Glutamatergic neuron (in vitro differentiated cells): ENCODE measurements at places on chromosomes 2 and 18. TPM values are rescaled to one million over a fixed set of nuclear protein-coding genes. Genes with fewer than 3 reads are reported as not detected.
A peak's percentile ranks its signal among the peaks of the same experiment; 100 is the strongest.

DNA sequence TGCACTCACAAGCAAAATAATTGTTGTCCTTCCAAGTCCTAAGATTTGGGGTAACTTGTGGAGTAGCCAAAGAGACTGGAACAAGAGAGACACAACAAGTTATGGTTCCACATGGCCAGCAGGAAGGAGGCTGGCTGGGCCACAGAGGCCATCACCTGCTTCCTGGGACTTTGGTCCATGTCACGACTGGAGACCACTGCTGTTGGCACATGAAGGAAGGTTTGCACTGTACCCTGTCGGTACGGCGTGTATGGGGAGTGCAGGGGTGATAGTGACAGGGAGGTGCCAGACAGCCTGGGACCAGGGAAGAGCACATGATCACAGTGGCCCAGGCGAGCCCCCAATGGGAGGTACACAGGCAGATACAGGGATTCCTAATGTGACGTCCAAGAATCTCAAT, 15.5 kb downstream of the SLC66A2 start:
- peaks cover 40% of the 10 kb centered on the region for H3K36me3 ChIP-seq
- peaks cover 15% of the 10 kb centered on the region for H3K27me3 ChIP-seq
- no peak overlapping the region for H3K4me3 ChIP-seq

- H3K36me3 ChIP-seq, result no peaks in the 10 kb centered on the region
- peaks cover 2% of the 10 kb centered on the region for H3K27me3 ChIP-seq
- peaks cover 2% of the 10 kb centered on the region for H3K4me1 ChIP-seq
- no peak for DNase-seq
- H3K27ac ChIP-seq, result no peak overlapping the region
Measured at GRCh38 chr18:51448949-51449348, 251.5 kb upstream of the MEX3C start.

SAG gene
- not detected for total RNA-seq

GRCh38 chr18:32576296-32576916, 105.7 kb upstream of the GAREM1 start:
- no peaks in the 10 kb centered on the region for H3K27me3 ChIP-seq
- peak; percentile 40 for DNase-seq
- no peak overlapping the region for H3K27ac ChIP-seq
- no peak overlapping the region for H3K4me3 ChIP-seq
- peaks cover 7% of the 10 kb centered on the region for H3K4me1 ChIP-seq

DNA sequence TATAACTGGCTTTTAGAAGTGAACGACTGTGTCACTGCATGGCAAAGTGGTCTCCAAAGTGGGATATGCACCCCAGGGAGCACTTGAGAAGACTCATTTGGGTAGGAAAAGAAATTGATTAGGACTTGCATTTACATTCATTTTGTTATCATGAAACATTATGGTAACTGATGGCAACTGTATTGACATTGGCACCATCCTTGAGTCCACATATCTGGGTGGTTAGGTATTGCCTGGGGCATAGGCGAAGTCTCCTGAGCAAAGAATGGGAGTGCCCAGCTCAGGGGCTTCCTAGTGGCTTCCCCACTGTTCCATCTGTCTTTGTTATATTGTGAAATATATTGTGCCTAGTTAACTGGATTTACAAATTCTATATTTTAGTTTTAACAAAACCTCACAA, 29.2 kb downstream of the SPATS2L start:
- H3K4me1 ChIP-seq, result peaks cover 24% of the 10 kb centered on the region
- no peaks in the 10 kb centered on the region for H3K36me3 ChIP-seq
- H3K4me3 ChIP-seq, result no peak overlapping the region
- DNase-seq, result no peak

SERPINB10 gene
- total RNA-seq, result not detected

DNA sequence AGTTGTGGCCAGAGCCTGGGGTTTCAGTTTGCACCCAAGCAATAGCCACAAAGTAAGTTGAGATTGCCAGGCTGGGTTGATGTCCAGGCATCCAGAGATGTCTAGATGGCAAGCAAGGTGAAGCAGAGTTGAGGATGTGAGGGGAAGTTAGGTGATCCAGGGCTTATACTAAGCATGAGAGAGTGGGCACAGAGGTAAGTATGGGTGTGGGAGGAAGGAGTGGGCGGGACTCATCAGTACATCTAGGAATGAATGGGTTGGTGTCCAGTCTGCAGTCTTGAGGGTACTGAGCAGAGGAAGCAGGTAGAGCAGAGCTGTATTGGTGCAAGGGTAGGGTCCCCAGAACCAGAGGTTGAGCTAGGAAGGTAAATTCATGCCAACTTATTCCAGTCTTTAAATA, 1.5 kb downstream of the SEMA4F start:
- H3K27me3 ChIP-seq, result peaks cover 5% of the 10 kb centered on the region
- DNase-seq, result no peak
- H3K4me3 ChIP-seq, result peak overlapping the region; percentile 89
- peaks cover 19% of the 10 kb centered on the region for H3K36me3 ChIP-seq
- H3K4me1 ChIP-seq, result peaks cover 3% of the 10 kb centered on the region
